ENCODE measurements at places on chromosomes 1 and 21.
A peak's percentile ranks its signal among the peaks of the same experiment; 100 is the strongest.

DNA sequence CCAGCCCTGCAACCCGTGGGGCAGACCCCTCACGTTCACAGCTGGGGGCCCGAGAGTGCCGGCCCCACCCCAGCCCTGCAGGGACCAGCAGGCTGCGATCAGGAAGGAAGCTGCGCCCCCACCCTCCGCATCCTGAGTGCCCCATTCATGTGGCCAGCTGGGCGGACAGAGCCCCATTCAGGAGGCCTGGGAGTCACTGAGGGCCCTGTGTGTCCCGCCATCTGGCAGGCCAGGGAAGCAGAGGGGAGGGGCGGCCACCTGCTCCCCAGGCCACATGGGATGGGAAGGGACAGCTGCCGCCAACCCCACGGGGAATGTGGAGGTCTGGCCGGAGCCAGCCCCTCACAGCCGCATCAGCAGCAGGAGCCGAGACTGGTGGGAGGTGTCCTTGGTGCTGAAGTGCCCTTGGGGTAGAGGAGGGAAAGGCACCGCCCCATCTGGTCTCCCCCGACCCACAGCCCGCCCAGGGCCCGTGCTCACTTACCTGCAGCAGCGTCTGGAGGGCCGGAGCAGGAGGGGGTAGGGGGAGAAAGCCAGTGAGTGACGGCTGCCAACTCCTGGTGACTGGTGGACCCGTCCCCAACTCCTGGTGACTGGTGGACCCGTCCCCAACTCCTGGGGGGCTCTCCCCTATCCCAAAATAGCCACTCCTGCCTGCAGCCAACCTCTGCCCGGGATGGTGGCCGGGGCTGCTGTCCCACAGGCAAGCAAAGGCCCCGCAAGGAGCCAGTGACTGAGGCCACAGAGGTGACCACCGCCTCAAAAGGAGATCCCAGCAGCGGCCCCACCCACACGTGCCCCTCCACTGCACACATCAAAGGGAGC is 8.7 kb downstream of the ACAP3 start:
- DNase-seq: no peak

- DNase-seq: no peak
Measured at GRCh38 chr1:178388418-178389145, 108.2 kb downstream of the CLEC20A start.

- DNase-seq: no peak
Measured at GRCh38 chr1:70112838-70113237, 92.5 kb downstream of the LRRC40 start.

- no peak for DNase-seq
Measured at GRCh38 chr1:53046930-53047329, 15.1 kb upstream of the PODN start.

DNA sequence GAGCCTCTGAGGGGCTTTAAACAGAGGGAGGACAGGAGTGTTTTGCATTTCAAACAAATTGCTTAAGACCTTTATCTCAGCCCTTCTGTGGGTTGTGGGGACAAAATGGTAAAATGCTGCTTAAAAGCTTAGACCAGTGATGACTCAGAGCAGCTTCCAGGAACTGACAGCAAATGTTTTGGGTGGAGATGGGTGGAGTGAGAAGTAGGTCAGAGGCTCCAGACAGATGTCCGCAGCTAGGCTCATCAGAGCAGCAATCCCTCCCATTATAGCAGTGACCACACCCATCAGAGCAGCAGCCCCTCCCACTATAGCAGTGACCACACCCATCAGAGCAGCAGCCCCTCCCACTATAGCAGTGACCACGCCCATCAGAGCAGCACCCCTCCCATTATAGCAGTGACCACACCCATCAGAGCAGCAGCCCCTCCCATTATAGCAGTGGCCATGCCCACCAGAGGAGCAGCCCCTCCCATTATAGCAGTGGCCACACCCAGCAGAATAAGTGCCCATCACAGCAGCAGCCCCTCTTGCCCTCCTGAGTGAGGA is 532.2 kb downstream of the MATN1 start:
- peak; percentile 51 for DNase-seq

- DNase-seq: peak; percentile 43
Measured at GRCh38 chr1:46248122-46248920, 758 bp downstream of the RAD54L start.

All from suppressor macrophage (primary cell).